ENCODE measurements at places on chromosomes 5 and 9.

DNA sequence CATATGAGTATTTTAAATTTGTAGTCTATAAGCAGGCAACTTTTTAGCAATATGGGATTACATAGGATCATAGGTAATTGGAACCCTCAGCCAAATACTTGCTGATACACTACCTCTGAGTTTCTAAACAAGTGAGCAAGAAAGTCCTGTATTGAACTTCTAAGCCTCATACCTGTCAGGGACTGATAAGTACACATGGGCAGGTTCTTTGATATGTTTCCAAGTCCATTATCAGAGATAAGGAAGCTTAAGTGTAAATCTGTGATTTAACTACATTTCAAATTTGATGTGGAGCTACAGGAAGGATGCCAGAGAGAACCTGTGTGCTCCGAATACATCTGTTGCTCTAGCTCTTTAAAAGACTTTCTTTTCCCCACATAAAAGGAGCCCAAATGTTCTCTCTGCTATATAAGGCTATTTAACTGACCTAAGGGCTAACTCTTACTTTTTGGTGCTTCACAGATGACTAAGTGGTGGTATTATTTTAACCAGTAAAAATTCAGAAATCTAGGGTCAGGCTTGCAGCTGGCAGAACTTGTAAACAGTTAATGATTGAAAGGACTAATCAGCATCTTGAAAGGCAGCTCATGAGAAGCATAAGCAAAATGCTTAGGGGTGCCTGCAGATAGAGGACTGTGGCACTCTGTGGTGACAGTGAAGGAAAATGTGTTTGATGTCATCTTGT lies 228.6 kb downstream of the NR3C1 start:
- no peak for DNase-seq

- DNase-seq, result no peak
Observed at GRCh38 chr9:124279531-124280175, 21.9 kb downstream of the NEK6 start.

- no peak for DNase-seq
Observed at GRCh38 chr5:144198386-144198785, 27.7 kb downstream of the KCTD16 start.

GRCh38 chr5:139293202-139293506 lies 386 bp upstream of the MATR3 start:
- no peak for DNase-seq
